Stomach (tissue), 19 donors: ENCODE measurements at places on chromosomes 6 and 20. TPM values are rescaled to one million over a fixed set of nuclear protein-coding genes. Genes with fewer than 3 reads are reported as not detected.

DNA sequence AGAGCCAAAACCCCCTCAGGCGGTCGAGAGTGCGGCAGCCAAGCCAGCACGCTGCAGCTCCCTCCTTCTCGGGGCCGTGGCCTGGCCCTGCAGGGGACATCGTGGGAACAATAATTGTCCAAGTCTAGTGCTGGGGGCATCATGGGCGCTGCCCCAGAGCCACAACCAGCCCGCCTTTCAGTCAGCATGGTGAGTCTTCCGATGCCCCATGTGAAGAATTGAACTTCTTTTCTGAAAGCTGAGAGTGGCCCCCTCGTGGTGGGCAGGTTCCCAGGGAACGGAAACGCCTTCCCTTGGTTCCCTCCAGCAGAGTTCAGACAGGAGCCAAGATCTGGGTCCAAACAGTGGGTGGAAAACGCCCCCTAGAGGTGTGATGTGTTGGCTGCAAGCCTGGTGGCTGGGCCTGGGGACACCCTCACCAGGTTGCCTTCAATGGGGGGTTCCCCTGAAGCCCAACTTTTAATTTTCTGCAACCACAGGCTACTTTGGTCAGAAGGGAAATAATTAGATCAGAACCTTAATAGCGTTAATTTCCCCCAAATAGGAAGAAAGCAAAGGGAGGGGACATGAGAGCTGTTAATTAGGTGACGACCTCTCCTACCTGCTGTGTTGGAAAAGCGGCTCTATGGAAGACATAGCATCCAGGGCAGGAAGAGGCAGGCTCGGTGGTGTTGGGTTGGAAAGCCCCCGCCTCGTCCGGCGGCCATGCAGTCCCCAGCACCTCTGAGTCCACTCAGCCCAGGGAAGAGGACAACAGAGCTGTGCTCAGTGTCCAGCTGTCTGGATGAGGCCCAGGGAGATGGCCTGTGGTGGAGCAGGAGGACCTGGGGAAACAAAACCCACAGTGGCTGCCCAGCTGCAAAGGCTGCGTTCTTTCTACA, 4.7 kb upstream of the MRGBP start:
- DNase-seq: peak; percentile 95

GRCh38 chr6:2937627-2938003, 33.8 kb downstream of the SERPINB6 start:
- no peak for DNase-seq

- DNase-seq: no peak
Observed at GRCh38 chr6:84227044-84227433, 404 bp downstream of the CEP162 start.

GRCh38 chr20:6411651-6412050, 288.8 kb upstream of the FERMT1 start:
- no peak for DNase-seq

Gene OXT
- not detected for total RNA-seq

Gene MUC21
- 0.18 TPM for total RNA-seq

Gene MICA
- 12.5 TPM for total RNA-seq
